ENCODE measurements at places on chromosomes 7 and 10.
A peak's percentile ranks its signal among the peaks of the same experiment; 100 is the strongest.

DNA sequence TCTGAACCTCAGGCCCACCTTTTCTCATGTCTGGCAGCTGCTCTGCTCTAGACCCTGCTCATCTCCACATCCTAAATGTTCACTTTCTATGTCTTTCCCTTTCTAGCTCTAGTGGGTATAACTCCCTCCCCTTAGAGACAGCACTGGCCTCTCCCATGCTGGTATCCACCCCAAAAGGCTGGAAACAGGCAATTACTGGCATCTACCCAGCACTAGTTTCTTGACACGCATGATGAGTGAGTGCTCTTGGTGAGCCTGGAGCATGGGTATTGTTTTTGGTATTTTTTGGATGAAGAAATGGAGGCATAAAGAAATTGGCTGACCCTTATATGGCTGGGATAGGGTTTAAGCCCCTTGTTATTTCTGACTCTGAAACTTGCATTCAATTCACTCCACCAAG lies 156.0 kb downstream of the EGFR start:
- DNase-seq: no peak

- no peak for DNase-seq
Measured at GRCh38 chr10:20299034-20299736, 483.0 kb downstream of the PLXDC2 start.

GRCh38 chr7:31114593-31115343 lies 62.7 kb downstream of the ADCYAP1R1 start:
- DNase-seq: peak; percentile 47

GRCh38 chr10:76205361-76205760 lies 773.9 kb downstream of the LRMDA start:
- peak; percentile 47 for DNase-seq

- no peak for DNase-seq
Measured at GRCh38 chr7:22390516-22390915, 33.6 kb upstream of the RAPGEF5 start.

- no peak for DNase-seq
Measured at GRCh38 chr10:5536486-5537081, 11.8 kb downstream of the CALML3 start.

GRCh38 chr10:29681676-29682448 lies 47.1 kb upstream of the SVIL start:
- DNase-seq: no peak

DNA sequence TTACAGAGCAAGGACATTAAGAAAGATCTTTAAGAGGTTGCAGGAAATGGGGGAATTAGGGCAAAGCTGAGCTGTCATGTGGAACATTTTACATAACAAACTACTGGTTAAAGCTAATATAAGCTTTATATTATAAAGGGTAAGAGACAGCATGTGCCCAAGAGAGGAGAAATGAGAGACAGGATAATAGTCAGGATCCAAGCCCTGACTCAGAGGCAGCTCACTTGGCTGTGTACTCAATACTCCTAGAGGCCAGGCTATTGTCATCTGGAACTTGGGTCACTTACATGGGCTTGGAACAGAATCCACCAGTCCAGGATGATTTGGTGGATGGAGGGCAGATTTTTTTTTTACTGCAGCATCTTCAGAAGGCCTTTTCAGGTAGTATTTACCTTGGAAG lies 418.6 kb upstream of the ZMIZ1 start:
- peak; percentile 49 for DNase-seq

GRCh38 chr7:130227883-130228575 lies 20.4 kb downstream of the SSMEM1 start:
- DNase-seq: no peak

GRCh38 chr7:114293289-114294012 lies 121.2 kb upstream of the FOXP2 start:
- DNase-seq: no peak

DNA sequence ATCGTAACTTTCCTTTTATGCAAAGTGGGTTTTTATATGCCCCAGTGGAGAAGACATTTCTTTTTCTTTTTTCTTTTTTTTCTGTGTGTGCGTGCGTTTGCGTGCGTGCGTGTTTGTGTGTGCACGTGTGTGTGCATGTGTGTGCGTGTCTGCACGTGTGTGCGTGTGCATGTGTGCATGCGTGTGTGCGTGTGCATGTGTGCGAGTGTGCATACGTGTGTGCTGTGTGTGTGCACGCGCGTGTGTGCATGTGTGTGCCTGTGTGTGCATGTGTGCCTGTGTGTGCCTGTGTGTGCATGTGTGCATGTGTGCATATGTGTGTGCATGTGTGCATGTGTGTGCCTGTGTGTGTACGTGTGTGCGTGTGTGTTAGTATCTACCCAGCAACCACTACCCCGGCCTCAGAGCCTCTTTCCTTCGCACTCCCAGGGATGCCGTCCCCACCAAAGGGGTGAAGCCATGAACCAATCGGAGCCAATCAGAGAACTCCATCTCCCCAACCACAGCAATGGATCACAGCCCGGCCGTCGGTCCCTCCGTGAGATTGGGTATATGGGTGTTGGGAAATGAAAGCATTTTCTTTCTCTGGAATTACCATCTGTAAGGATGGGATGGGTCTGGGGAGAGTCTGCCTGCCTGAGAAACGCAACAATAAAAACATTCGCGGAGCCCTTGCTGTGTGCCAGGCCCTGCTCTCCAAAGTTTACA lies 92.3 kb downstream of the ELFN1 start:
- DNase-seq: no peak

GRCh38 chr10:100625816-100626215 lies 90.1 kb downstream of the HIF1AN start:
- DNase-seq: no peak

Measured in AG20443 (cell line).